ENCODE measurements at places on chromosomes 11 and 22.

DNA sequence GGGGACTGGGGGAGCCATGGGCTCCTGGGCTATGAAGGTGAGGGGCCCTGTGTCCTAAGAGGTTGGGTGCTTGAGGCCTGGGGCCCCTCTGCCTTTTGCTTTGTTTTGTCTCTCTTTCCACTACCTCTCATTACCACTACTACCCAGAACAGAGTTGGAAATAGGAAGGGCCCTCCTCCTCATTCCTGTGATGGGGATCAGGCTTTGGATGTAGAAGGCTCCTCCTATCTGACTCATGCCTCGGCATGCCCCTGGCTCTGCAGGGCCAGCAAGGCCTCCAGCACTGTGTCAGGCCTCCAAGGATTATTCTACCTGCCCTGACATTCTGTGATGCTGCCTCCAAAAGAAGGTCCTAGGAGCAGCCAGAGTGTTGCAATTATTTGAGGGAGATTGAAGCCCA, 766 bp downstream of the IZUMO1R start:
- peak; percentile 34 for DNase-seq

GRCh38 chr22:39317775-39318506, 1.5 kb downstream of the RPL3 start:
- DNase-seq: peak; percentile 58

- no peak for DNase-seq
These were observed 52.8 kb upstream of the CCDC188 start for GRCh38 chr22:20203552-20204201.

DNA sequence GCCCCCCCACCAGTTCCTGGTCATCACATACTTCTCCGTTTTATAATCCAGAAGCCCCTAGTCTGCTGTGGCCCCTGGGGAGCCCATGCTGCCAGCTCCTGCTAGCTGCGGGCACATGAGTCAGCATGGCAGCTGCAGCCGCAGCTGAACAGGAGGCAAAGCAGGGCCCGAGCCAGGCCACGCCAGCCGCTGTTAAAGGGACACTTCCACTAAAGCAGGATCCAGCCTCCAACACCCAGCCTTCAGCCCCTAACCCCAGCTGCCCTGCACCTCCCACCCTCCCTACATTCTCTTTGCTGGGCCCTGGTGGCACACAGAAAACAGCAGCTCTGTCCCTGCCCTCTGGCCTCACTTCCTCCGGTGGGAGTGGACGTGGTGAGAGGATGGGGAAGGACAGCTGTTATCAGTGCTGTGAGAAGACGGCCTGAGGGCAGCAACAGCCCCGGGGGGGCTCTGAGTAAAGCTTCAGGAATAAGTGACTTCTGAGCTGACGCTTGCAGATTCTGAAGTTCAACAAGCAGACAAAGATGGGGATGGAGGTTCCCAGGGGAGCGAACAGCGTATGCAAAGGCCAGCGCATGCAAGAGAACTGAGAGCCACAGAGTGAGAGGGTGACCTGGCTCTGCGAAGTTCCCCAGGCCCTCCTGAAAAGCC, 688 bp upstream of the LRRC74B start:
- peak; percentile 60 for DNase-seq

DNA sequence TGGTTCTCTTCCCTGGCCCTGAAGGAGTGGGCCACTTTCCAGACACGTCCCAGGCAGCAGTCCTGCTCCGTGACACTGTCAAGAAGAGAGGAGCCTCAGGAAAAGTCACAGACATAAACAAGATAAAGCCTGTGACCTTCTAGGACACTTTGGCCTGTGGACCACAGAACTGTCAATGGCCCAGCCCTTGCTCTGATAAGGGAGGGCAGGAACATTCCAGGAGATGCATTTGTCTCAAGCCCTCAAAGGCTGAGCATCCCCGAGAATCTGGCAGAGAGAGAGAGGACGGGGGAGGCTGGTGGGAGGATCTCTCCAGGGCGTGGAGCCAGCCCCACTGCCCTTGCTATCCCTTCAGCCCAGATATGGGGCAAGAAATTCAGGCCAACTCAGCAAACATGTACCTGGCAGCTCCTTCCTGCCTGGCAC, 476.4 kb downstream of the INSC start:
- no peak for DNase-seq

DNA sequence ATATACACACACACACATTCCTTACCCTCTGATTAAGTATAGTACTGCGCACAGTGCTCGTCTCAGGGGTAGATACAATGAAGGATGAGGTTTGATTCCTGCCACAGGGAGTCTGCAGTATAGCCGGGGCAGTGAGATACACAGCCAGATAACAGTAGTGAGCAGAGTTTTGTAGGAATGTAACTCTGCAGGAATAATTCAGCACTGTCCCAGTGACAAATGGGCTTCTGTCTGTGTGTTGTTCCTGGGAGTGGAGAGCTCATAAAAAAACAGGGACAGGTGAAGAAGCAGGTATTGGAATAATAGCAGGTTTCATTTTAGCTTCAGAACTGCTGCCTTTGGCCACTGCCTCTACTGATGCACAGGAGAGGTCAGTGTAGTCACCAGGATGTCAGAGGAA, 85.3 kb upstream of the OR9Q1 start:
- DNase-seq: no peak

GRCh38 chr11:10886652-10887250, 28.9 kb upstream of the ZBED5 start:
- DNase-seq: no peak

GRCh38 chr11:121550247-121551030, 97.7 kb upstream of the SORL1-AS1 start:
- no peak for DNase-seq

- no peak for DNase-seq
These were observed 36.2 kb upstream of the CSNK2A3 start for GRCh38 chr11:11389238-11389637.

- DNase-seq: no peak
These were observed 56.2 kb downstream of the OTOG start for GRCh38 chr11:17603056-17603825.

GRCh38 chr22:46815896-46816731, 53.7 kb downstream of the TBC1D22A start:
- peak; percentile 66 for DNase-seq

- DNase-seq: no peak
These were observed 67.3 kb upstream of the CSNK2A3 start for GRCh38 chr11:11420191-11420898.

DNA sequence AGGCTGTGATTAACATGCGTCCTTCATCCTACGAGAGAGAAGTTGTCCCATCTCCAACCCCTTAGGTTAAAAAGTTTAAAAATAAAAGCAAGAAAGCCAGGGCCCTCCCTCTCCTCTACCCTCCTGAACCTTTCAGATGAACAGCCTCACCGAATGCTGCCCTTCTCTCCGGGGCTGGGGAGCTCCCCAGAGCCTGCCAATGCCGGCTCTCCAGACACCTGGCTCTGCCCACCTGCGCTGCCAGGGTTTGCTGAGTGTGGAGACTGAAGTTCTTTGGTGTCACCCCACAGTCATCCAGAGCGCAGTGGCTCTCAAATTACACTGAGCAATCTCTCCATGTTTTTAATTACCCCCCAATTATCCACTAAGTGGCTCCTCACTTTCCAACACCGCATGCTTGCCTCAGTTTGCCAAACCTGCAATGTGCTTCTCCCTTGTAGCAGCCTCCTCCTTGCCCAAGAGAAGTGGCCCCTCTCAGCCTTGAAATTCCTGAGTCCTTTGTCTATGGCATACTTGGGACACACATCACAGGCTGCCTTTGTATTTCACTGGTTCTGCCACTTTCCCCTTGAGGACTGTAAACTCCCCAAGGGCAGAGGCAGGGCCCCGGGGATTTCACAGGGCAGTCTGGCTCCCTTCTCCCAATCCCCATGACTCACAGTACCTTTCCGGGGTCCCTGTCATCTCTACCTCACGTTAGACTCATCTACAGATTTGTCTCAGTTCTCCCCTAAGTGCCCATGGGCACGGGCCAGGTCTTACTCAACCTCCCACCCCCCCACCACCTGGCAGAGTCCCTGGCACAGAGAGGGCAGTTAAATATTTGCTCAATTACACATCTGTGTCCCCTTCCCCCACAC, 2.0 kb downstream of the MYH9 start:
- DNase-seq: peak; percentile 68

- peak; percentile 42 for DNase-seq
These were observed 33.9 kb downstream of the MAML2 start for GRCh38 chr11:96309016-96309642.

GRCh38 chr22:21652547-21653545, 10.7 kb downstream of the SDF2L1 start:
- DNase-seq: no peak

GRCh38 chr11:116798368-116798767, 6.7 kb upstream of the APOA5 start:
- DNase-seq: no peak

DNA sequence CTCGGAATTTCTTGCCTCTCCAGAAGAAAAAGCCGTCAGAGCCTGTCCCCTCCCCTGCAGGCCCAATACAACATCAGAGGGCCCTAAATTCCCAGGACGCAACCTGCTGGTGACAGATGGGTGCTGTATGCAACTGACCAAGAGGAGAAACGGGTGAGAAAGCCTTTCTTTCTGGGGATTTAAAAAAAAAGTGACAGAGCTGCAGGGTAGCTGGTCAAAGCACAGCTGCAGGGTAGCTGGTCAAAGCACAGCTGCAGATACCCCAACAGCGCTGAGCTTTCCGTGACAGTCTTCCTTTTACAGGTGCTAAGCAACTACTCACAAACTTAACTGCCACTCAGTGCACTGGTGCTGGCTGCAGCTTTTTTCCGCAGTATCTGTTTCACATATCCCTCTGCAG, 17.8 kb downstream of the AP1B1 start:
- DNase-seq: no peak

GRCh38 chr11:107648242-107648641, 57.3 kb downstream of the ELMOD1 start:
- DNase-seq: no peak

GRCh38 chr11:19766206-19766605, 53.6 kb downstream of the NAV2 start:
- DNase-seq: peak; percentile 20

- no peak for DNase-seq
These were observed 58.7 kb upstream of the B3GNT6 start for GRCh38 chr11:76975513-76975912.

GRCh38 chr22:29342177-29342576, 26.7 kb upstream of the RASL10A start:
- DNase-seq: no peak

DNA sequence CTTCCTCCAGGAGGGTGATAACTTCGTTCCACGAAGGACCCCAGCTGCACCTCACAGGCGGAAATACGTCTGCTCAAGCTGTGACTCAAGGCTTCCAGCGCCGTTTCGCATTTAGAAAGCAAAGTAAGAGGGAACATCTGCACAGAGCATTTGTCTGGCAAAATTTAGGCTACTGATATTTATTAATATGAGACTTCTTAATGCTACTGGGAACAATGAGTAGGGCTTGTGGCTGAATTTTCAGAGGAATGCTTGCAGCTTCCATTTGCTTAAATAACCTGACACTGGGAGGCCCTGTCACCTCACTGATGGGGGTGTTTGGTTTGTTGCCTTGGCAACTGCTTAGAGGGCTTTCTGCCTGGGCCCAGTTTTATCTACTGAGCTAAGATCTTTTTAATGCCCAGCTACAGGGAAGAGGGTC, 14.7 kb upstream of the ST14 start:
- DNase-seq: no peak

DNA sequence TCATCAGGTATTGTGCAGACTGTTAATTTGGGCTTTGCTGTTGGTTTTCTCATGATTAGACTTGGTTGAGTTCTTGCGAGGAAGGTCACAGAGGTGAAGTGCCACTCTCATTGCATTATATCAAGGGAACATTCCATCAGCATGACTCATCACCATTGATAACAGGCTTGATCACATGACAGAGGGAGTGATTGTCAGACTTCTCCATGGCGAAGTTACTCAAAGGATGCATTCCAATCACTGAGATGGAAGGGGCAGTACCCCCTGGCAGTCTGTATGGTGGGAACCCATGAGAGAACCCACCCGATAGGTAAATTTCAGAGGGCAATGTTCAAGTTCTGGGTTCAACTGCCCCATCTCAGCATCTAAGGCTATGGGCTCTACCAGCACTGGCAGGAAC, 19.4 kb upstream of the P2RY2 start:
- DNase-seq: no peak

DNA sequence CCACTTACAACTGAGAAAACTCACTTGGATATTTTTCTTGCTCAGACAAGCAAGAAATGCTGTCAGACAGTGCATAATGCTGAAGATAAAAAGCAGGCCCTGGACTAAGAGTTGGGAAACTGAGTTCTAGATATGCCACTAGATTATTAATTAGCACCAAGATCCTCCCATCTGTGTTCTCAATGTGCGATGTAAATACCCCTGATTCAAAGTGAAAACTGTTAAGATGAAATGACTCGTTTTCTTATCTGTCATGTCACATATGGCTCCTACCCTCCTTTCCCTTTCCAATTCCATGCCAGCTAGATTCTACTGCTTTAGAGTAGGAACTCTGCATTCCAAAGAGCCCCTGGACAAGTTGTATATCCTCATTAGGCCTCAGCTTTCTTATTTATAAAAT, 88.9 kb upstream of the CLNS1A start:
- DNase-seq: no peak

DNA sequence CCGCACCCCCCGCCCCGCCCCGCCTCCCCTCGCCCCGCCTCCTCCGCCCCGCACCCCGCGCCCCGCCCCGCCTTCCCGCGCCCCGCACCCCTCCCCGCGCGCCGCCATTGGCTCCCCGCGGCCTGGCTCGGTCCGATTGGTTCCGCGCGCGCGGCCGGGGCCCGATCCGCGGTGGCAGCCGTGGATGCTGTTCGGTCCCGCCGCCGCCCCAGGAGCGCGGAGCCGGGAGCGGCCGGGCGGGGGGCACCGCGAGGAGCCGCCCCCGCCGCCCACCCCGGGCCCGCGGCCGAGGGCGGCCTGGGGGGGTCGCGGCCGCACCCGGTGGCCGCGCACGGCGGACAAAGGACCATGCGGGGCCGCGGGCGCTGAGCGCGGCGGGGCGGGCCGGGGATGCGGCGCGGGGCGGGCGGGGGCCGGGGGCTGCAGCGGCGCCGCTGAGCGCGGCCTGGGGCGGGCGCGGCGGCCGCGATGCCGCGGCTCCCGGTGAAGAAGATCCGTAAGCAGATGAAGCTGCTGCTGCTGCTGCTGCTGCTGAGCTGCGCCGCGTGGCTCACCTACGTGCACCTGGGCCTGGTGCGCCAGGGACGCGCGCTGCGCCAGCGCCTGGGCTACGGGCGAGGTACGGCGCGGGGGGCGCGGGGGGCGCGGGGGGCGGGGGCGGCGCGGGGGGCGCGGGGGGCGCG, at the start of gene B4GALNT4:
Gene B4GALNT4, plus strand, starts transcription at position 164 of the 683 bp plus-strand sequence. Its CDS starts 305 bp downstream, at position 469.
- DNase-seq: peak; percentile 92

Data from adipocyte (in vitro differentiated cells).